ENCODE measurements at places on chromosomes 7 and 10.

GRCh38 chr7:33842150-33842549, 63.2 kb upstream of the BMPER start:
- DNase-seq: peak; percentile 42

- DNase-seq: no peak
Observed at GRCh38 chr10:58086144-58086762, 181.4 kb downstream of the IPMK start.

DNA sequence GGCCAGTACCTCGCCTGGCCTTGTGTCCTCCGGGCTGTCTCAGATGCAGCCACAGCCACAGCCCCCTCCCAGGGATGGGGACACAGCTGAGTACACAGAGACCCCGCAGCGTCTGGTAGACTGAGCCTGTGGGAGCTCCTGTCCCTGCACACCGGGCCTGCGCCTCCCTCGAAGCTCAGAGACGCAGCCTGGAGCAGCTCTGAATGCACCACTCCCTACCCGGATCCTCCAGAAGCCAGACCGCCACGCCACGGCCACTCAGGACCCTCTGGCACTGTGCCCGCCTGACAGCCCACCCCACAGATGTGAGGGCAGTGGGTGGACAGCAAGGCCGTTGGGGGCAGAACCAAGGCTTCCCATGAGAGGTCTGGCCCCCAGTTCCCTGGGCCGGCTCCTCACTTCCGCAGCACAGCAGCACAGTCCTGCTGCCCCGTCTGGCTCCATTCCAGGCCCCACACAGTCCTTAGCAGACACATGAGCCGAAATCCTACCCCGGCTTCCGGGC, 40.8 kb downstream of the PAPOLB start:
- DNase-seq: no peak

- no peak for DNase-seq
Observed at GRCh38 chr7:148650232-148650858, 48.4 kb upstream of the CUL1 start.

- DNase-seq: no peak
Observed at GRCh38 chr7:128830231-128831177, at the start of gene FLNC. Gene FLNC, plus strand, starts transcription at chr7:128830406. Its CDS starts 232 bp downstream, at chr7:128830638.

GRCh38 chr7:32539919-32540531, 44.7 kb downstream of the AVL9 start:
- DNase-seq: no peak
